ENCODE measurements at places on chromosomes 4 and X.

- no peak for DNase-seq
Measured at GRCh38 chr4:968221-968620, 5.1 kb downstream of the DGKQ start.

DNA sequence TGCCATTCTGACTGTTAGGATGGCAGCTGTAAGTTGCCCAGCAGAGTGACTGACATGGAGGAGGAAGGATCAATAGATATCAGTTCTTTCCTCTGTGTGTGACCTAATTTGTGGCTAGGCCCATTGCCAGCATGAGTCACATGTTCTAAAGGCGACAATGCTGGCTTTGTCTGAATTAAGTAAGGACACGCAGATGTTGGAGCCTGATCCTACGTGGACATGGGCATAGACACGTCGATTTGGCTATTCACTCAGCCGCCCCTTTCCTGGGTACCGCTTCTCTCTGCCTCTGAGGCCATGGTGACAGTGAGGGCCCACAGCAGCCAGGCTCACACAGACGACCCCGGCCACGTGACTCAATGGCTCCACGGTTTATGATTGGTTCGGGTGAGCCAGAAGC is 16.3 kb downstream of the PROM1 start:
- no peak for DNase-seq

DNA sequence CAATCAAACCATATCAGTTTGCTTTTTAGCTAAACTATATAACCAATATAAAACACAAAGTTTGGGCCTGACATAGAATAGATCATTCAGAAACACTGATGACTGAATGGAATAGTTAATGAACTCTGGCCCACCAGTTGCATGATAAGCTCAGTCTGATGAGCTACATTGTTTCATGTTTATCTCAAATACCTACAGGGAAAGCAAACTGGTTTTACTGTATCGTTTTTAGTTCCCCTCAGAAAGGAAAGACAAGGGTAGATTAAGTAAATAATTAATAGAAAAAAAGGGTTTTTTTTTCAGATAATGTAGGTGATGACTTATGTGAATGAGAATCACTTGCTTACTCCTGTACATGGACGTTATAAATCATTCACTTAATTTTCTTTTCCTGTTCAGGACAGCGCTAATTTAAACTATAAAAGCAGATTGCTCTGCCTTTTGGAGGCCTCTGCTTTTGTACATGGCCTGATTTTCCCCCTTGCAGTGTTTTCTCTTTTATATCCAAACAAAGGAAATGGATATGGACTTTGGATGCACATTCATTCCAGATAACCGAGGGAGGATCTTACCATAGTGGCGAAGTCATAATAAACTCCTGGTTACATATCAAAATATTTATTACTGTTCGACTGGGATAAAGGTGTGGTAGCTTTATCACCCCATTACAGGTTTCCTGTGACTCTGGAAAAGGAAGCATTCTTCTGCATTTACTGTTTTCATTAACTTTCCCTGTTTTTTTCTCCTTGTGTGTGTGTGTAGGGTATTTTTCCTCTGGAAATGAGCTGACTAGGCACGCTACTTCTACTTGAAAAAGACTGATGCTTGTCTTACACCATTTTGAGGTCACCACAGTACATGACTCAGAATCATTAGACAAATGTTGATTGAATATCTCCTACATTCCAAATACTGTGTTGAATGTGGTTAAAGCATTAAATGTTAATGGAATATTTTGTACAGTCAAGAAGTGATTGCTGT is 373.1 kb upstream of the HS3ST1 start:
- DNase-seq = no peak

GRCh38 chrX:9902656-9903055 is 64.5 kb upstream of the CLDN34 start:
- DNase-seq = no peak

- DNase-seq = no peak
Measured at GRCh38 chr4:117302226-117302625, 216.8 kb upstream of the TRAM1L1 start.

- no peak for DNase-seq
Measured at GRCh38 chr4:79864500-79865200, 208.4 kb downstream of the ANTXR2 start.

DNA sequence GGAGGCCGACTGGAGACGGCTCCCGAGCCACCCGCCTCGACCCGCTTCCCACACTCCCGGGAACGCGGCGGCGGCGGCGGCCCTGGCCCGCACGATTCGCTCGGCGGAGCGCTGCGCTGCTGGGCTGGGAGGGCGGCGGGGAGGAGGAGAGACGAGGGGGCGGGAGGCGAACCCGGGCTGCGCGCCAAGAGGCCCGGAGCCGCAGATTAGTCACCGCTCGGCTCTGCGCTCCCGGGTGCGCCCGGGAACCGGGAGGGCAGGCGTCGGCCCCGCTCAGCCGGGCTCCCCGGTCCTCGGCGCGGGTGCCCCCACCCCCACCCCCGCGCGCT is 11.2 kb upstream of the BCOR start:
- no peak for DNase-seq

GRCh38 chr4:186829740-186830449 is 106.2 kb upstream of the FAT1 start:
- no peak for DNase-seq

DNA sequence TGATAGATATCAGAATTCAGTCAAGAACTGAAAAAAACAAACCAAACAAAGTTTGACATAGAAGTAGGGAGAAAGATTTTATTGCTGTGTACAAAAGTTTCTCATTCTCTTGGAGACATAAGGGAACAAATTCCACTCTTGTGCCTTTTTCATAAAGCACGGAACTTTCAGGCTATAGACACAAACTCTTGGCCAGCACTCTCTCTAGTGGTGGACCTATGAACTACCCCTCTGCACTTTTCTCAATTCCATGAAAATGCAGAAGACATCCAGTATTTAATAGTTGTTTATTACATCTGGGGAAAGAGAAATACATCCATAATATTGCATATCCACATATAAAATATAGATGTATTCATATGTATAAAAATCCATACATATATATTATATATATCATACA is 291.6 kb upstream of the HS3ST1 start:
- no peak for DNase-seq

DNA sequence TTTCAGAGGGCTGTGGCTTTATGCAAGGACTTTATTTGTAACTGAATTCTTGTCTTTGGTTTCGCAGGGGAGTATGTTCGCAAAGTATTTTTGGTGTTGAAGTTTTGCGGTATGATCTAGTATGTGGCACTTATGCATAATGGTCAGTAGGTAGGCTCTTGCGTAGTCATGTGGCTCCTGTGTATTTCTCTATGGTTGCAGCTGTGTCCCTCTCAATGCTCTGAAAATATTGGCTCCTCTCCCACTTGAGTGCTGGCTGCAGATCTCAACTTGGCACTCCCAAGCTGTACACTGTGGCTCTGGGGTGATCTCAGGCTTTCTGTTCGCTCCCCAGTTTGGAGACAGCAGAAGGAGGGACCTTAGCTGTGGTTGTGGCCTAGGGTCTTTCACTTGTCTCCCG is 24.8 kb downstream of the ARMCX5 start:
- DNase-seq = no peak

DNA sequence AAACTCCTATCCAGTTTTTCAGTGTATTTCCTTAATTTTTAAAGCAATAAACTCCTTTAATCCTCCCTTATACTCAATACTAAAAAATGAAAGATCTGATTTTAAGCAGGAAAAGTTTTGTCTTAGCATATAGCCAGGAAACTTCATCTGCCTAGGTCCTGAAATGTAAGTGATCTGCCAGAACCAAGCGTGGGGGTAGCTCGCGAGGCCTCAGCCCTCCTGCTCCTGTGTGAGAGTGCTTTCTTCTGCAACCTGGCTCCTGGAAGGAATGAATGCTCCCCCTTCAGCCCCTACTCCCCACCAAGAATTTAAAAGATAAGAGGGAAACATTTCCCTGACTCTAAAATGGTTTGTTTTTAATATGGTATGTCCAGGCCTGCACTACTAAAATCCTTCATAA is 160.1 kb downstream of the CBR4 start:
- no peak for DNase-seq

DNA sequence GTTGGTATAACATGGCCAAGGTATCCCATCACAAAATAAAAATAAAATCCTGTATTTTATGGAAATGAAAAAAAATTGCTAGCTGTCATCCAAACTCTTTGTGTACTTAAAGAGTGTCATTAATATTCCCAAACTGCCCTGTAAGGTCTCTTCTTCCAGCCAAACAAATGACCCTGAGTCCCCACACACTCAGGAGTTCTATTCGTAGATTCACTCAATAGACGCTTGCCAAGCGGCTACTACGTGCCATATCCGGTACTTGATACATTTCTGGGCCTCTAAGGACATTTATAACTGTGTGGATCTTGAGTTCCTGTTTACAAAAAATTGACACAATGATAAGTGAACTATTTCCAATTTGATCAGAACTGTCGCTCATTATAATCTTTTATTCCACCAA is 245.1 kb downstream of the SCFD2 start:
- DNase-seq = no peak

- DNase-seq = no peak
Measured at GRCh38 chrX:155188786-155189185, 27.5 kb upstream of the VBP1 start.

DNA sequence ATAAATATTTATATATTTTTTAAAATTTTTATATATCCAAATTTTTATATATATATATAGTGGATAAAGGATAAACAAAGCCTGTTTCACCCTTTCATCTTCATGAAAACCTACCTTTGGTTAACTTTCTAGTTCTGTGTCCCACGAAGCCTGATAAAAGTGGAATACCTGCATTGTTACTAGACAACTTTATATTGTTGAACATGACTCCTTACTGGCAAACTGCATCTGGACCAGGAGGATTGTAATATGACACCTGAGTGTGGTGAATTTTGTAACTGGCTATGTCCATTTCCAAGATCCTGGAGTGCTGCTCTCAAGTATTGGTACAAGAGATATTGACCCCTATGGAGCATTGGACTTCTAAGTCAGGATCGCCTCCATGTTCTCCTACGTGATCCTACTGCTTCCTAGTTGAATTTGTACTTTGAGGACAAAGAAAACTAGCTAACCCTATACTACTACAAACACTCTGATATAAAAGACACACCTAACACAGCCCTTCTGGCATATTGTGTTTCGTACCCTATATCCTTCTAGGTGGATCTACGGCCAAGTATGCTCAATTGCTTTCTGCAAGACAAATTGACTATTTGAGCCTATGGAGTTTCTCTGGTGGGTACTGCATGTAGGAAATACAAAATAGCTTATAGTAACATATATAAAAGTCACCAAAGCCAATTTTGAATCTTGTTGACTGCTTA is 61.3 kb upstream of the PRRG1 start:
- no peak for DNase-seq

- DNase-seq = no peak
Measured at GRCh38 chr4:36237366-36238313, 6.7 kb downstream of the ARAP2 start.

GRCh38 chr4:20462426-20463175 is 210.9 kb downstream of the SLIT2 start:
- DNase-seq = no peak

DNA sequence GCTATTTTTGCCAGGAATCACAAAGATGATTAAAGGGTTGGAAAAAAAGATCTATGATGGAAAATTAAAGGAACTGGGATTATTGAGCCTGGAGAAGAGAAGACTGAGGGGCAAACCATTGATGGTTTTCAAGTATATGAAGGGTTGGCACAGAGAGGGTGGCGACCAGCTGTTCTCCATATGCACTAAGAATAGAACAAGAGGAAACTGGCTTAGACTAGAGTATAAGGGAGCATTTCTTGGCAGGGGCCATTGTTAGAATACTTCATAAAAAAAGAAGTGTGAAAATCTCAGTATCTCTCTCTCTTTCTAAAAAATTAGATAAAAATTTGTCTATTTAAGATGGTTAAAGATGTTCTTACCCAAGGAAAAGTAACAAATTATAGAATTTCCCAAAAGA is 75.1 kb downstream of the NPNT start:
- DNase-seq = no peak

GRCh38 chr4:39635023-39635422 is 3.6 kb downstream of the SMIM14 start:
- no peak for DNase-seq

GRCh38 chrX:123291623-123292022 is 107.5 kb downstream of the GRIA3 start:
- no peak for DNase-seq

DNA sequence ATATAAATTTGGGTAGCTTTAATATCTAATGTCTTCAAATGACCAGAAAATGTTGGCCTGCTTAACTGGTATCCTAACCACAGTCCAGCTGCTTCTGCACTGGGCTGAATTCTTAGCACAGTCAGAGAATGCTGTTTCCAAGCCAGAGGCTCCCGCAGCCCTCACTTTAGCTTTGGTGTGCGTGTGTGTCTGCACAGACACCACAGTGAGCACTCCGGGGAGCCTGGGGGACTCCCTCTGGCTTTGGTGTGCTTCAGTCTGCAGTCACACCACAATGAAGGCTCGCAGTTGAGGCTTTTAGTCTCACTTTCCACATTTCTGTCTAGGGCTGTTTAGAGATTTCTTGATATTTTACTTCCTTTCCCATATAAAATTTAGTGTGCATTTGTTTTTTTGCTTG is 53.6 kb downstream of the APOO start:
- no peak for DNase-seq

- DNase-seq = no peak
Measured at GRCh38 chr4:186593587-186593973, 38.2 kb upstream of the MTNR1A start.

DNA sequence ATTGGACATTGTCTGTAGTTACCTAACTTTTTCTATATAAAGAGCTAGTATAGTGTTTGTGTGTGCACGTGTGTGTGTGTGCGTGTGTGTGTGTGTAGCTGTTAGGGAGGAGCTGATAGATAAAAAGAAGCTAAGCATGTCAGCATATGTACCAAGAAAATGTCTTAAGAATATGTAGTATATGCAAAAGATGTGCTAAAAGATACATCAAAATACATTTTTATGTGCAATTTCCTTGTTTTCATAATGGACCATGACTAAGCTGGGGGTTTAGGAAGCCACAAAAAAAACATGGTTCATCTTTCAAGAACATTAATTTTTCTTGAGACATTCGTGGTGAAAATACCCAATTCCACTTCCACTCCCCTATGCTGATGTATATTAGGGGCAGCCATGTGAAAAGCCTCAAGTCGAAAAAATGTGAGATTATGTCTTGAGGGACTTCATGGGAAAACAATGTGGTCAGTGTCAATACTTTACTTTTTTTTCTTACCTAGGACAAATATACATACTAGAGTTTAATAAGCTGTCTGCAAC is 1599.7 kb downstream of the ARAP2 start:
- DNase-seq = no peak

- DNase-seq = no peak
Measured at GRCh38 chr4:110109455-110109854, 89.0 kb downstream of the ELOVL6 start.

DNA sequence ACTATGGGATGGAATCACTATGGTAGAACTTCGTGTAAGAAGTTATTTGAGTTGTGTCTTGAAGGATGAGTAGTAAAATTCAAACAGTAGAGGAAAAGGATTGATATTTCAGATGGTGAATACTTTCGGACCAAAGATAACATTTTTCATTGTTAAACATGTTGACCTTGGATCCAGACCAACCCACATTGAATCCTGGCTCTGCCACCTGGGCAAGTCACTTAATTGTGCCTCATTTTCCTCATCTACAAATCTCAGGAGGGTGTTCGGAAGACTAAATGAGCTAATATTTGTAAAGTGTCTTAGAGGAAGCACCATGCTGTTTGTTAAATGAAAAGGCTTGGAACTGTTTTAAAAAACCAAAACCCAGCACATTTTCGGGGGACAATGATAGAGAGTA is 1.4 kb upstream of the AIFM1 start:
- DNase-seq = no peak

- no peak for DNase-seq
Measured at GRCh38 chr4:139740531-139741041, 75.0 kb downstream of the MGST2 start.

All from WERI-Rb-1 (cell line).